LoVo (cell line): ENCODE measurements at places on chromosomes 1 and 21.

DNA sequence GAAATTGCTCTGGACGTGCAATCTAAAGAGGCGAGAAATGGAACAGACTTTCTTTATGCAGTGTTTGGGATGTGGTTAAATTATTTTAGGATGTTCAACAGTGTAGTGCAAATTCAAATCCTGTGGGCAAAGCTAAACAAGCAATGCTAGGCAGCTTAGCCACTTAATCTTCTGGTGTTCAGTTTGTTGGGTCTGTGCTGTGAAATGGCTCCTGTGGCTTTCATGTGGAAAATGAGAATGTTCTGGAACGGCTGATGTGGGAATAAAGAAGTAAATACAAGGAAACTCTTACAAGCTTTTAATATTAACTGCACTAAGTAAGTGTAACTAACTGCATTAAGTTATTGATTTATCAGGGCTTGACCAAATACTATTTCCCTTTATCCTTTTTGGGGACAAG lies 766.6 kb downstream of the ADGRL2 start:
- DNase-seq, result no peak

DNA sequence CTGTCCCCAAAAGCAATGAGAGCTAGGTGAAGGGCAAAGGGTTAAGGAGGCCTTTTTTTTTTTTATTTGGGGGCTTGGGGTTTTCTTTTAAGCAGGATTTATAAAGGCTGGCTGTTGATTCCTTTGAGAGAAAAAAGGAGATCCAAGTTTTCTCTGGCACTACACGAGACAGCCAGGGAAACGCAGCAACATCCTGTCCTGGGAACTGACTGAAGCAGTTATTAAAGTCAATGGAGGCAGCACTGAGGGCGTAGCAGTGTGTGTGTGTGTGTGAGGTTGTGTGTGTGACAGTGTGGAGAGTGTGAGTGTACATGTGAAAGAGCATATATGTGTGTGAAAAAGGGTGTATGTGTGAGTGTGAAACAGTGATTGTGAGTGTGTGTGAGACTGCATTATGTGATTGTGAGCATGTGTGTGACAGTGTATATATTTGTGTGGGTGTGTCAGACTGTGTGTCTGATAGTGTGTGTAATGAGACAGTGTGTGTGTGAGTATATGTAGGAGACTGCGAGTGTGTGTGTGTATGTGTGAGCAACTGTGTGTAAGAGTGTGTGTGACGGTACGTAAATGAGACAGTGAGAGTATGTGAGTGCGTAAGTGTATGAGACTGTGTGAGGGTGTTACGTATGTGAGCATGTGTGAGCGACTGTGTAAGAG lies 65.9 kb upstream of the TIAM1 start:
- no peak for DNase-seq

- peak; percentile 59 for DNase-seq
Observed at GRCh38 chr1:213122514-213122929, 71.5 kb downstream of the RPS6KC1 start.

- no peak for DNase-seq
Observed at GRCh38 chr1:36855699-36856494, 178.4 kb downstream of the GRIK3 start.

DNA sequence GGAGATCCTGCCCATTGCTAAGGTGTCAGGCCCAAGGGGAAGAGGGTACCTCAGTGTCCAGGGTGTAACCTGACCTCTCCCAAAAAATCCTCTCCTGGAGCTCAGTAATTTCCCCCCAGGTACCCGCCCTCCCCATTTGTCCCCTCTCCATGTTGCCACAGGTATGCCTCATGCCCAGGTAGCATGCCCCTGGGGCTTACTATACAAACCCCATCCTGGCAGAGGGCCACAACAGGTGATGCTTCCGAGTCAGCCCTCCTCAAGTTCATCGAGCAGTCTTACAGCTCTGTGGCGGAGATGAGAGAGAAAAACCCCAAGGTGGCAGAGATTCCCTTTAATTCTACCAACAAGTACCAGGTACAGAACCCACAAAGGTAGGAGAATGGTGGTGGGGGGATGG lies 15.7 kb downstream of the ATP1A4 start:
- no peak for DNase-seq

DNA sequence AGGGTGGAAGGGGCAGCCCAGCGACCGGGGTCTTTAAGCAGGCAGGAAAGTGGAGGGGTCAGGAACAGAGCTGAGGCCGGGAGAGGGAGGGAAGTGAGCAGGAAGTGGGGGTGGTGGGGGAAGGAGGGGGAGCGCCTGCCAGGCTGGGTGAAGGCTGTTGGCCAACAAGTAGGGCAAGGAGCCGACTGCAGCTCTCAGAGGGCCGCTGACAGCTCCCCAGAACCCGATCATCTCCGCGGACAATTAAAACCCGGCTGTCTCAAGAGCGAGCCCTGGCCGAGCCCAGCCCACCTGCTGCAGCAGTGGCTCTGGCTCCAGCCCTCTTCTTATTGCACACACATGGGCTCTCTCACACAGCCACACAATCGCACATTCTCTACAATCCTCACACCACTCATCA lies 51.6 kb downstream of the GRIK3 start:
- DNase-seq, result no peak

GRCh38 chr1:10868599-10868965 lies 72.1 kb upstream of the CASZ1 start:
- DNase-seq, result peak; percentile 5

DNA sequence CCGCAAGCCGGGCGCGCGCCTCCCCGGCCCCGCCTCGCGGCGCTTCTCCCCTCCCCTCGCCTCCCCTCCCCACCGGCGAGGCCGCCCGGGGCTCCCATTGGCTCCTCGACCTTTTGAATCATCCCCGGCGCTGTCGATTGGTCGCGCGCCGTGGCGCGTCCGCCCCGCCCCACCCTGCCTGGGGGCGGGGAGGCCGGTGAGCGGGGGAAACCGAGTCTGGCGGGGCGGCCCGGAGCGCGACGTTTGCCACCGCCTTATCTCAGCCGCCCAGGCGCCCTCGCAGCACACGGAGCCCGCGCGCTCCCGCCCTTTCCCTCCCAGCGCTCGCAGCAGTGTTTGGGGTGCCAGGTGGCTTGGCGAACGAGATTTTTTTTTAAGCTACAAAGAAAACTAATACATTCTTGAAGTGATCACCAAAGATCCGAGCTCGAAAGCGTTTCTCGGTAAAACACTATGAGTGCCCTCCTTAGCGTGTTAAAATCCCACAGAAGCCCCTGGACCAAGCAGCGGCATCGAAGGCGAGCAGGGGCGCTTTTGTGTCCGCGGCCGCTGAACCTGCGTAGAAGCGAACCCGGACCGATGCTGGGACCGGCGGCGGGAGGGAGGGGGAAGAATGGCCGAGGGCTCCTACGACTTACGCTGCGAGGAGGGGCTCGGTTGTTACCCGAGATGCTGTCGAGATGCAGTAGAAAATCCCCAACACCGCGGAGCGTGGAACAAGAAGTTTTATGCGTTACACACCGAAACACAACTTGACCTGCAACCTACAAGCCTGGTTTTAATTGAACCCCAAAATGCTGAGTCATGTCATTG lies 436 bp upstream of the LBR start:
- peak; percentile 93 for DNase-seq

- no peak for DNase-seq
Observed at GRCh38 chr1:203281851-203282661, 23.3 kb upstream of the BTG2 start.

GRCh38 chr1:10866321-10867093 lies 70.1 kb upstream of the CASZ1 start:
- no peak for DNase-seq

DNA sequence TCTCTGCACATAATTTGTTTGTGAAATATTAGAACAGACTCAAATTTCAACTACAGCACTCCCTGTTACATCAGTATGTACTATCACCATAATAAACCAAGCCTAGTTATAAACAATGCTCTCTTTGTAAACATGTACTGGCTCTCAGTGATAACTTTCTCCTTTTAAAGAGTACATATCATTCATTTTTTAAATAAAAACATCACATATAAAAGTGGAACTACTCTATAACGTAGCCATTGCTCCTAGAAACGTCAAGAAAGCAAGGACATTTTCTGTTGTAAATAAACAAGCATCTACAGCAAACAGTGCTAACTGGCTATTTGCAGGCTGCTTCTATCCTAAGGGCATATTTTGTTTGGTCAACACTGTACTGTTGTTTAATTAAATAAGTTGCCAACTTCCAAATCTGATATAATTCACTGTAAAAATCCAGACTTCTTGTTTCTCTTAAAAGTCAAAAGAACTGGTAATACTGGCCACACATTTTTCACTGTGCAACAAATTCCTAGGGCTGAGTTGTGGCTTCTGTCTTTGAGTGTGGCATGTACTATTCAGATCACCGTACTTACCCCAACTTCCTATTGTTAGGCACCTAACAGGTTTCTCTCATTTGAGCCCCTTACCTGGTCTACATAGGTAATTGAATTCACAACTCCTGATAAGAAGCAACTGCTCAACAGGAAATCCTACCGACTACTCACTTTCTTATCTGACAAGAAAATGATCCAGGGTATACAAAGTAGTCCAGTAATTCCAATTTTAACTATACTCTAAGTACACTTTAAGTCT lies 111.9 kb downstream of the DENND1B start:
- DNase-seq, result peak; percentile 9

DNA sequence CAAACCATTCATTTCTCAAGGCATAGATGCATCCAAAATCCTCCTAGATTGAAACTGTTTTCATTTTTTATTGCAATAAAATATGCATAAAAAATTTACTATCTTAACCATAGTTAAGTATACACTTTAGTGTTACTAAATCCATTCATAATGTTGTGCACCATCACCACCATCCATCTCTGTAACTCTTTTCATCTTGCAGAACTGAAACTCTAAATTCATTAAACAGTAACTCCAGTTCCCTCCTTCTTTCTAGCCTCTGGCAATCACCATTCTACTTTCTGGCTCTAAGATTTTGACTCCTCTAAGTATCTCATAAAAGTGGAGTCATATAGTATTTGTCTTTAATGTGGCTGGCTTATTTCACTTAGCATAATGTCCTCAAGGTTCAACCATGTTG lies 236.8 kb downstream of the SMYD3 start:
- no peak for DNase-seq

- DNase-seq, result peak; percentile 34
Observed at GRCh38 chr1:157961805-157962762, 31.4 kb upstream of the KIRREL1 start.

GRCh38 chr1:72051538-72051937 lies 230.8 kb downstream of the NEGR1 start:
- no peak for DNase-seq

- no peak for DNase-seq
Observed at GRCh38 chr1:118250232-118250631, 65.2 kb upstream of the SPAG17 start.

- DNase-seq, result no peak
Observed at GRCh38 chr1:82565146-82565545, 764.4 kb downstream of the ADGRL2 start.

DNA sequence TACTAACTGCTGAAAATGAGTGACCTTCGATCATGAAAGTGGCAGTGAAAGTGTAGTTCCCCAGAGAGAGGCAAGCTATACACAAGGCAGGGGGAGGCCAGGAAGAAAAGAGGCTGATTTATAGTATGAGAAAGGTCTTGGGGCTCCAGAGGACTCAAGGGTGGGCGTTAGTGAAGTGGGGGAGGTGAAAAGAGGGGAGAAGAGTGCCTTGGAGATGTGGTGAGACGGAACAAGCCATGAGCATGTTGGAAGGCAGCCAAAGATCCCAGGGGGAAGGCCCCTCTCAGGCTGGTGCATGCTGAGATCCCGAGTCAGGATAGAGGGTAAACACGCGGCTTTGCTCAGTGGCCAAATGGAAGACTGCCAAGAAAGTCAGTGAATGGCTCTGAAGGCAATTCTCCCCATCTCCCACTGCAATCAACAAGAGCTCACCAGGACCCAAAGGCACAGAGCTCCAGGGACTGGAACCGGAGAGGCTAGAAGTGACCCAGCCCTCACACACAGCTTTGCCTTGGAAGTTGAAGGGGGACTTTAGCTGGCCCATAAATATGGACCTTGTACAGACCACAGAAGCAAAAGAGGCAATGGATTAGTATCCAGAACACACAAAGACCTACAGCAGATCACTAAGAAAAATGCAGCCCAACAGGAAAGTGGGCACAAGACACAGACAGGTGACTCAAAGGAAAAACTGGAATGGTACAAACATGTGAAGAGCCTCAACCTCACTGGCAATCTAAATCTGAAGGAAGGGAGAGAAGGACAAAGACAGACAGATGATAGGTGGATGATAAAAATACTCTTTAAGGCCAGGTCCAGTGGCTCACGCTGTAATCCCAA lies 49.6 kb downstream of the HSF2BP start:
- peak; percentile 76 for DNase-seq

- no peak for DNase-seq
Observed at GRCh38 chr1:193890935-193891334, 704.5 kb upstream of the B3GALT2 start.

DNA sequence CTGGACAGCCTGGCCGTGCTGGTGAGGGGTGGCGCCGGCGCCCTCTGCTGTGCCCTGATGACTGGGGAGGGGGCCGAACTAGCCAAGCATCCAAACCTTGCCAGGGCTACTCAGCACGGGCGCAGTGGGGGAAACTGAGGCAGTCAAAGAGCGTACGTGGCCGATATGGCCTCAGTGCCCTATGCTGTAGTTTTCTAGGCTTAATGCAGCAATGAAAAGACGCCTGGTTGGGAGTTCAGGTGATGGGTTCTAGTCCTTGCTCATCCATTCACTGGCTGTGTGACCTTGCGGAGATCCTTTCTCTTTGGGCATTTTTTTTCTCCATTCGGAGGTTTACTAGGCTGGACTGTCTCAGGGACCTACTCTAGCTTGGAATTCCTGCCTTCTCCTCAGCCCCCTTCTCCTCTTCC lies 822 bp downstream of the MTX1 start:
- no peak for DNase-seq

DNA sequence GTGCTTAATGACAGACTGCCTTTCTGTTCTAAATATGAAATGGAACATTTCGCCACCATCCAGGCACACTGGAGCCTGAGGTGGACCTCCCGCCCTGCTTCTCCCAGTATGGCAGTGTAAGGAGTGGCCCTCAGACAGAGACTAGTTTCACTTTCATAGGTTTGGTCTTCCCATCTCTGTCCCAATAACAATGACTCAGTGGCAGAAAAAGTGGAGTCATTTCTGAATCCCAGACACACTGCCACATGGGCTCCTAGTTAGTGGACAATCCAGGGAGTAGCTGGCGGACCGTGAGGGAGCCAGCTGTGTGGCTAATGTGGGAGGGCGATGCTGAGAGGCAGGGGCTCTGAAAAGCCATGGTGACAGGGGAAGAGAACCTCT lies 95.6 kb upstream of the TSPAN2 start:
- DNase-seq, result peak; percentile 4

GRCh38 chr1:234769284-234769985 lies 159.5 kb upstream of the IRF2BP2 start:
- DNase-seq, result no peak
